ENCODE measurements at places on chromosomes 12 and 14.

DNA sequence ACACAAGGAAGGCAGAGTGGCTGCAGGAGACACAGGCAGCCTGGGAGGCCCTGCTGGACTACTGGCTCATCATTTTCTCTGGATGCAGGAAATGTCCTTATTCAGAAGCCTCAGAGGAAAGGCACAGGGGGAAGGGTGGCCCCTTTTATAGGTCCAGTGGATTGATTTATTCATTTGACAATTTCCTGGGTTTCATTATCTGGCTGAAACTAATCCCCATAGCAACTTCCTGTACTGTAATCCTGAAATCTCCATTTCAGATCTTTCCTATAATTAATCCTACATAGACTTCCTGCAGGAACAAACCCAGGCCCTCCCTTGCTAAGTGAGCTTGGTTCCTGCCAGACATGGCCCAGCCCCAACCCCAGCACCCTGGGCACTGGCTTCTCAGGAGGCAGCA is 23.0 kb downstream of the KRT76 start:
- DNase-seq = no peak

DNA sequence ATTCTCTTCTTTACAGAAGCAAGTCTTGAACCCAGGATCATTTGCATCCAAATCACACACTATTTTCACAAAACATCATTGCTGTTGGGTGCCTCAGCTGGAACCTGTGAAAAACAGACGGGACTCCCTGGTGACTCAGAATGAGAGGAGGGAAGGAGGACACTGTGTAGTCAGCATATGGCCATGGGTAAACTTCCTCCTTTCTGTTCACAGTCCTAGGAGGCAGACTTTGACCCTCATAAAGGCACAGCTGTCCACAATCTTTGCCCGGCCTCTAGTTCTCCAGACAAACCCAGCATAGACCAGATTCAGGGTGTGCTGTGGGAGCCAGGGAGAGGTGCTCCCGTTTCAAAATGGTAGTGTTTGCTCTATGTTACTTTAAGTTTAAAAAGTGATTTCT is 62.0 kb downstream of the DYRK2 start:
- no peak for DNase-seq

DNA sequence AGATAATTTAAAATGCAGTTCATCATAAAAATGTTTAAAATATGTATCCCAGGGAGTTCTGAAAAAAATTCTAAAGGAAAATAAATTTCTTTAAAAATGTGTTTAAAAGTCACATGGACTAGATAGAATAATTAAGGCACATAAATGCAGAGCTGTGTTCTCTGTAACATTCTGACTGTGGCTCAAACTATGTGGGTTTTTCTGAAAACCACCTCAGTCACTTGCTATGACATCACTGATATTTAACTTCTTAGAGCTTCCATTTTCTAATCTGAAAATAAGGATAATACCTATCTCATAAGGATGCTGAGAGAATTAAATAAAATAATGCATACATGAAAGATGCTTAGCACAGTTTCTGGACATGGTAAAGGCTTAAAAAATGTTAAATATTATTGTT is 107.3 kb downstream of the SLC41A2 start:
- DNase-seq = no peak

DNA sequence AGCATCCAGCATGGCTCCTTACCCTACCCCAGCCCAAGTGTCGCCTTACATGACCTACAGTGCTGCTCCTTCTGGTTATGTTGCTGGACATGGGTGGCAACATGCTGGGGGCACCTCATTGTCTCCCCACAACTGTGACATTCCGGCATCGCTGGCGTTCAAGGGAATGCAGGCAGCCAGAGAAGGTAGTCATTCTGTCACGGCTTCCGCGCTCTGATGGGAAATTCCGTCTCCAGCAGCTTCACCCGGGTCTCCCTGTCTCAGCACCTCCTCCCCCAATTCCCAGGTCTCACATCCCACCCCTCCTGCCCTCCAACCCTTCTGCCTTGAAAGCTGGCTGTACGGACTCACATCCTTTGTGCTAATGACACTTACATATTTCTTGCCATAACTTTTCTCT is 14.6 kb downstream of the PAX9 start:
- DNase-seq = no peak

- no peak for DNase-seq
Measured at GRCh38 chr12:120642826-120643225, 2.4 kb downstream of the CABP1 start.

DNA sequence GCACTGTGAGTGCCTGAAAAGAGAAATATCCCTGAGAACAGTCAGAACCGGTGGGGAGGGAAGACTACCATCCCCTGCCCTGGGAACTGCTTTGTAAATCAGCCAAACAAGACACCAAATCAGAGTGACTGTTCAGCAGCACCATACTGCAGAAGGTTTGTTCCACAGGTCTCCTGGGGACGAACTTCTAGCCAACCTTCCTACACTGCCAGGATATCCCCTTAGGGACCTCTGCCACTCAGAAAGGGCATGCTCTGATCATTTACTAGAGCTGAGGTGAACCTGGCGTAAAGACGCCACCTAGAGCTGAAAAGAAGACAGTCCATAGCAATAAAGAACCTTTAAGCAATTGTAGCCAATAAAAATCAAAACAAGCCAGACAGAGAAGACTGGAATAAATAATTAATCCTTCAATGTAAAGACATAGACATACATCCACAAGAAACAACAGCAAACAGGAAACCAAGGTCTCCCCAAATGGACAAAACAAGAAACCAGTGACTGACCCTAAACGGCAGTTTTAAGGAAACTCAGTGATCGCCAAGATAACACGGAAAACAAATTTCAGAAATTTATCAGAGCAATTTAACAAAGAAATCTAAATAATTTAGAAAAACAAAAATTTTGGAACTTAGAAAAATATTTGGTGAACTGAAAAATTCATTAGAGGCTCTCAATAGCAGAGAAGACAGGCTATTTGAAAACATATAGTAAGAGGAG is 228.1 kb upstream of the AMIGO2 start:
- peak; percentile 29 for DNase-seq

DNA sequence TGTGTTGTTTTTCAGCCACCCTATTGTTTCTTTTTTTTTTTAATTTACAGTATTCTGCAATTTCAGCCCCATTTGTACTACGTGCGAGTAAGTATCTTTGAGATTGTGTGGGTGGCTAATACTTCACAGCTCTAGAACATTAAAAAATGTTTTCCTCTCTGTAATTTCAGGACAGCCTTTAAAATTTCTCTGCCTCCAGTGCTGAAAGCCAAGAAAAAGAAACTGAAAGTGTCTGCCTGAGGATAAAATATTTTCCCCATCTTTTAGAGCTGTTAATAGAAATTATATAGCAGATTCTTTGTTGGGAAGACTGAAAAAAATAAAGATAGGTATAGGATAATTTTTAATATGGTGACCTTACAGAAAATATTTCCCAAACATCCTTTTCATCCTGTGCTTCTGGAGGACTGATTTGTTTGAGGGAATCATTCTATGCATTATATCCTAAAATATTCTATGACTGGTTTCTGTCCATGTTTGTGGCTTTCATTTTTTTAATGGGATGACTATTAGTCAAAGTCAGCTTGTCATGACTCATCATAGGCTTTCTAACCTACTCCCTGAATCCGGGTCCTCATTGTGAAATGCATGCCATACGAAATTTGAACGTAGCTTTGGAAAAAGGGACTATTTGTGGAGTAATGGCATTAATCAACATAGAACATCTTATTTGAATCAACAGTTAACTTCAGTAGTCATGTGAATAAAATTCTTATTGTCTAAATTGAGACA is 10.8 kb upstream of the TCTN2 start:
- DNase-seq = no peak

DNA sequence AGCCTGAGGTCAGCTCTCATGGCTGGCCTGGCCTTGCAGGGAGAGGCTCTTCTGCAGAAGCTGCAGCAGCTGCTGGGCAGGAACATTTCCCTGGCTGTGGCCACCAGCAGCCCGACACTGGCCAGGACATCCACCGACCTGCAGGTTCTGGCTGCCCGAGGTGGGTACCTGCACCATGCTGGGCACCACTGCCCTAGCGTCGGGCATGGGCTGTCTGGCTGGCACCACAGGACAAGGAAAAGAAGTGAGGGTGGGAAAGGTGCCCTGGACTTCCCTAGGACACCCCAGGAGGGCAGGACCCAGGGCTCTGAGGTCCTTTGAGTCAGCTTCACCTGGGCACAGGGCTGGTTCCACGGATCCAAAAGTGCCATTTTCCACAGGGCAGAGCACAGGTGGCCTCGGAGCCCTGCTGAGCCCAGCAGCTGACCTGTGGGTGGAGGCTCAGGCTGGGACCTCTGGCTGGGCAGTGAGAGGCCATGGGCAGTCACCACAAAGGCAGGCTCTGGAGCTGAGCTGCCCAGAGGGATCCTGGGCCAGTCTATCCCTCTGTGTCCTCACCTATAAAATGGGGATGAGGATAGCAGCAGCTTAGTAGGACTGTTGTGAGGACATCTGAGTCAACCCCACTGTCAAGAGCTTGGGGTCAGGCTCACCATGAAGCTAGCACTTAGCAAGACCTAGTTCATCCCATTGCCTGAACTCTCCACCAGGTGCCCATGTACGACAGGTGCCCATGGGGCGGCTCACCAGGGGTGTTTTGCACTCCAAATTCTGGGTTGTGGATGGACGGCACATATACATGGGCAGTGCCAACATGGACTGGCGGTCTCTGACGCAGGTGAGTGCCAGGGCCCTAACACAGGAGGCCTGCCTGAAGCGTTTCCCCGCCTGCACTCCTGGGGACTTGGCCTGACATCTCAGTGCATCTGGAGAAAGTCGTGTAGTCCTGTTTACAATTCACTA is 4.9 kb downstream of the PLD4 start:
- no peak for DNase-seq

GRCh38 chr12:88994971-88995370 is 357.3 kb downstream of the DUSP6 start:
- DNase-seq = no peak

- no peak for DNase-seq
Measured at GRCh38 chr14:102551995-102552705, 40.3 kb upstream of the RCOR1 start.

- no peak for DNase-seq
Measured at GRCh38 chr12:123064885-123065619, 84.6 kb downstream of the ARL6IP4 start.

DNA sequence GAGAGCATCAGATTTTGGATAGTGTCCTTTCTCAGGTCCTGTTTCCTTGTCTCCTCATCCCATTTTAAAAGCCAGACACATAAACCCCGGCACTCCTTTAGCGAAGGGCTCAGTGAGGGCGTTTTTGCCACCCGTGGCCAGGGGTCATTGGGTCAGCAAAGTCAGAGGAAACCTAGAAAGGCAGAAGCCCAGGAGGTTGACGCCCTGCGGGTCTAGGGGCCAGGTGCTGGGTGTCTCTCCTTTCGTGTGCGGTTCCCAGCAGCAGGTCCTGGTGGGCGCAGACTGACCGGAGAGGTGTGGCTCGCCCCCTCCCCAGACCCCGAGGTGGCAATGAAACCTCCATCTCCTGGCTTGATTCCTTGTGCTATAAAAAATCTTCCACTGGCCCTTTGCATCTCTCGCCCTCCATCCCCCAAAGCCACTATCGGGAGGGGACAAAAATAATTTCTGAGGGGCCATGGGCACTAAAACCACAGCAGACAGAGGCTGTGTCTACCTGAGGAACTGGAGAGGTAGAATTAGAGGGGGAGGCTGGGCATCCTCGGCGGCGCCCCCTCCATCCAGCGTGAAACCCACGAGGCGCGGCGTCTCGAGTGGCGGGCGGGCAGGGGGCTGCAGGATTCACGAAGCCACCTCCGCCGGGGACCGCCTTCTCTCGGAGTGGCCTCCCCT is 858 bp upstream of the FRMD6 start:
- DNase-seq = no peak

GRCh38 chr12:103382736-103383346 is 112.9 kb downstream of the C12orf42 start:
- no peak for DNase-seq

DNA sequence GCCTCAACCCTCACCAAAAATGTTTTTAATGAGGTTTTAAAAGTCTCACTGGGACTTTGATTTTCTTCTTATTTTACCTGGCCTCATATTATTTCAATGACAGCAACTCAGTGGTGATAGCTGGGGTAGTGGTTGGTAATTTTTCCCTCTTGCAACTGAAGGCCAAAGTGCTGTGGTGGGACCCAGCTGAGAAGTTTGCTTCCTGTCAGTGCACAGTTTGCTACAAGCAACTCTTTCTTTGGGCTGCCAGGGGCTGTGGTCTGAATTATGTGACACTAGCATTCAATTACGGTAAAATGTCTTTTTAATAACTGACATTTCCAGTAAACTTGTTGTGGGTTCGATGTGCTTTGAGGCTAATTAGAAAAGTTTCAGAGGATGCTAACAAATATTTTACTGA is 65.3 kb downstream of the IFNG start:
- no peak for DNase-seq

DNA sequence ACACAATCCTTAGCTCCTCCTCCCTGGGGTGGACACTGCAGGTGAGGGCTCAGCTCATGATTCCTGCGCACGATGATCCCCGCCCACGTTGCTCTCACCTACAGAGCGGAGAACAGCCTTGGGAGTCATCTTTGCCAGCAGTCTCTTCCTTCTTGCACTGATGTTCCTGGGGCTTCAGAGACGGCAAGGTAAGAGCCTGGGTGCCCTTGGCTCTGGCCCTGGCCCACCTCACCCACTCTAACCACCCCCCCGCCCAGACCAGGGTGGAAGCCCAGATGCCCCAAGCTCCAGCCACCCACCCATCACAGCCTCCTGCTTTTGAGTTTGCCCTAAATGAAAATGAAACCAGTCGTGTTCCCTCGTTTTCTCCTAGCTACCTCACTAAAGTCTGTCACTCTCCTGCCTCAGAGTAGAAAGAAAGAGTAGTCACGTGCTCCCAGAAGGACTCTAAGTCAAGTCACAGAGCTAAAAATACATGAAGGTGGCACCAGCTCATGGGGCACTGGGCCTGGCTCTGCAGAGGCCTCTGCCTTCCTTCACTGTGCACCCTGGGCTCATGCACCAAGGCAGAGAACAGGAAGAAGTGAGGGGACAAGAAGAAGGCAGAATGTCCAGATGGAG is 9.0 kb downstream of the TAPBPL start:
- no peak for DNase-seq

DNA sequence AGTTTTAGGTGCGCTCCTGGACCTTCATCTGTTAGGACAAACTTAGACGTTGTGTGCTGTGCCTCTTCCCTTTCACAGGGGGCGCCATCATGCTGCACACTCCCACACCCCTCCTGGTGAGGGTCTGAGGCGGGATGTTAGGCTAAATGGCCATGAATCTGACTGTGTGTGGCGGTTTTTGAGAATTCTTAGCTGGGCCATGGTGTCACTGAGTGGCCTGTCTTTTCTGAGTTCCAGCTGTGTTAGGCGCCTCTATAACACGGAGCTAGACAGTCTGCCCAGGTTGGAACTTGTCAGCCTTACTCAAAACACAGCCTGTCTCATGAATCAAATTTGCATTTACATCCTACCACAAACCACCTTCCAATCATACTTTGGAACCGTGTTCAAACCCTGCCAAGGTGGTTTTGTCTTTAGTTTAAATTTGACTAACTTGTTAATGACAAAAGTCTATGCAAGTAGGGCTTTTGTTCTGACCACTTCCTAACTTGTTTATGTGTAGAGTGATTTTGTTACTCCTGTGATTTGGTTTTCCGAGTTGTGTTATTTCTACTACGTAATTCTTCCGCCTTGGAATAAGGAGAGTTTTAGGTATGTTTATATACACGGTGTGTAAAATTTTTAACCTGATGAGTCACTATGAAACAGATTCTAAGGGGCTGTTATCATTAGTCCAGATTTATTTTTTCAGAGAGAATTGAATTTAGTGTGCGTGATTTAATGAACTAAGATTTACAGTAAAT is 19.6 kb downstream of the ACVR1B start:
- DNase-seq = no peak
